ENCODE measurements at places on chromosomes 13 and 19.

GRCh38 chr19:18433015-18433691 is 4.8 kb downstream of the ISYNA1 start:
- DNase-seq = no peak

DNA sequence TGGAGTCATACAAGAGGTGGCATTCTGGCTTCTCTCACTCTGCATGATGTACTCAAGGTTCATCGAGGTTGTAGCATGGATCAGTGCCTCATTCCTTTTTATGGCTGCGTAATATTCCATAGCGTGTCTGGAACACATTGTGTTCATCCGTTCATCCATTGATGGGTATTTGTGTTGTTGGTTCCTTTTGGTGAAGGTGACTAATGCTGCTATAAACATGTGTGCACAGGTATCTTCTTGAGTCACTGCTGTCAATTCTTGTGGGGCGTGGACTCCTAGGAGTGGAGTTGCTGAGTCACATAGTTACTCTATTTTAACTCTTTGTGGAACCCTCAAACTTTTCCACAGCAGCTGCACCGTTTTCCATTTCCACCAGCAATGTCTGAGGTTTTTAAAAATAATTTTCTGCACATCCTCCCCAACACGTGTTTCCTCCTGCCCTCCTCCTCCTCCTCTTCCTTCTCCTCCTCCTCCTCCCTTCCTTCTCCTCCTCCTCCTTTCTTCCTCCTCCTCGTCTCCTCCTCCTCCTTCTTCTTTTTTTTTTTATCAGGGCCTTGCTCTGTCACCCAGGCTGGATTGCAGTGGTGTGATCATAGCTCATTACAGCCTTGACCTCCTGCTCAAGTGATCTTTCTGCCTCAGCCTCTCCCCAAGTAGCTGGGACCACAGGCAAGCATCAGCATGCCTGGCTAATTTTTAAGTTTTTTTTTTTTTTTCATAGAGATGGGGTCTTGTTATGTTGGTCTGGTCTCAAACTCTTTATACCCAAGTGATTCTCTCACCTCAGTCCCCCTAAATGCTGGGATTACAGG is 2.0 kb upstream of the TMEM221 start:
- peak; percentile 59 for DNase-seq

GRCh38 chr13:92407858-92408257 is 818.7 kb upstream of the GPC6 start:
- no peak for DNase-seq

DNA sequence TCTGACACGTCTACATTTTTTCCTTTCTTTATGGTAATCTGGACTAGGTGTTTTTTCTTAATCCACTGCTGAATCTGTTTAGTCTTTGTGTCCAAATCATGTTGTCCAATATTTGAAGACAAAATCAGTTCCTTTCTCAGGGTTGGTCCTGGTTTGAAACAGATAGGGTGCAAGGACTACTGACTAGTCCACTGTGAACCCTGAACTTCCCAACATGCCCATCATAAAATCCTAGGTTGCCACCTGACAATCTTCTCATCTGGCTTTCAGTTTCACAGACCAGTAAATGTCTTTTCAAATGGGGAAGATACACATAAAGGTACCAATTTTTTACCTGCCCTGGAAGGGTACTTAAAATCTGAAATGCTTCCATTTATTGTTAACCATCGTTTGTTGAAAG is 12.7 kb downstream of the GTF3A start:
- no peak for DNase-seq

All from stimulated activated CD8-positive, alpha-beta memory T cell treated with anti-CD3 and anti-CD28 coated beads, Interleukin-4, amount 100 ng/mL, for 48 hours (primary cell).